Stomach (tissue), 19 donors: ENCODE measurements at places on chromosomes 1 and 21. TPM values are rescaled to one million over a fixed set of nuclear protein-coding genes. Genes with fewer than 3 reads are reported as not detected.

GALE gene
- 107 TPM for polyA plus RNA-seq

SPRR1B gene
- polyA plus RNA-seq: 6.1 TPM

- H3K36me3 ChIP-seq: no peaks in the 10 kb centered on the region
- H3K4me3 ChIP-seq: no peak overlapping the region
- DNase-seq: no peak
- no peak overlapping the region for H3K27ac ChIP-seq
Observed at GRCh38 chr1:35575416-35575958, 2.4 kb downstream of the TFAP2E start.

OR2T35 gene
- polyA plus RNA-seq: not detected

DNA sequence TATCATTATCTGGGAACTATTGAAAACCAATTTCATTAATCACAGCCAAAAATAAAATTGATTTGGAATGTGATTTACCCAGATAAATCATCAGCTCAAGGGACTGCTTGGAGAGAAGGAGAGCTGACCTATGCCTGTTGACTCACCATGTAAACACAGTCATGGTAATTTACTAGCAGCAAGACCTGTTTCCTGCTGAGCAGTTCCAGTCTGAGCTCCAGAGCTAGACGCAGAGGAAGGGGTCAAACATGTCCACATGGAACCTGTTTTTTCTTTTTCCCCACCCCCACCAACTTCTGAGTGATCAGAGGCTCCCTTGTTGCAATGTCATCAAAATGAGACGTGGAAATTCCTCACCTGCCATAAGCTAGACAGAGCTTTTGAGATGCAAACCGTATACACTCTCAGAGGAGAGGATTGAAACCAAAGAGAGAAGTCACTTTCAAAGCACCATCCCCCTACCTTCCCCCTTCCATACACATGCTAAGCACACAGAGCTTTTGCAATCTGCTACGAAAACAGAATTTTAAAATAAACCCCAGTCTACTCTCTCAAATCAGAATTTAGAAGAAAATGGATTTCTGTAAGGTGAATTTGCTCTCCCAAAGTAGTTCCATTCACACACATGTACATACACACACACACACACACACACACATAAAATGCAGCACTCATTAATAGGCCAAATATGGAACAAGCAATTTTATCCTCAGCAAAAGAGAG is 55.9 kb upstream of the PTGFRN start:
- peak; percentile 92 for DNase-seq
- no peaks in the 10 kb centered on the region for H3K27me3 ChIP-seq
- H3K27ac ChIP-seq: peak overlapping the region; percentile 46
- H3K4me3 ChIP-seq: no peak overlapping the region

OLIG2 gene
- not detected for polyA plus RNA-seq
